ENCODE measurements at places on chromosomes 1 and 21.

- no peak for DNase-seq
Measured at GRCh38 chr1:248045209-248045608, 1.4 kb upstream of the OR2L3 start.

DNA sequence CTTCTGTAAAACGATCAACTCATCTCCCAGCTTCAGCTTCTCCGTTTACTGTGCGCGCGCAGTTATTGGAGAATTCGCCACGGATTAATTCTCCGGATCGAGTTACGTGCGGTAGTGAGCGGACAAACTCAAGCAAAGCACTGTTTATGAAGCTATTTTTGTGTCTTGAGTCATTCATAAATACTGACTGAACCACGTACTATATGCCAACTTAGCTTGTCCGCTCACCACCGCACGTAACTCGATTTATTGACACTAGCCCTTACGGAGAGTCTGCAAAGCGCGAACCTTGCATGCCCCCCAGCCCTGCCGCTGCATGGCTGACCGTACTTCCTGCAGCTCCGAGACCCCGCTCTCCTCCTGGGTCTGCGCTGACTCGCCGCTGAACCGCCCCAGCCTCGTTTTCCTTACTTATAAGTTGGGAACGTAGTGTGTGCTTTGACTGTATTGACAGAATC, 773 bp downstream of the CHD1L start:
- no peak for DNase-seq

- DNase-seq, result no peak
Measured at GRCh38 chr1:192707978-192708547, 72.1 kb downstream of the RGS13 start.

- DNase-seq, result no peak
Measured at GRCh38 chr21:43303275-43304178, 123.4 kb downstream of the SIK1 start.

GRCh38 chr1:54310439-54311328, 95.5 kb downstream of the SSBP3 start:
- no peak for DNase-seq

- no peak for DNase-seq
Measured at GRCh38 chr1:110210604-110211495, 736 bp downstream of the KCNC4 start.

DNA sequence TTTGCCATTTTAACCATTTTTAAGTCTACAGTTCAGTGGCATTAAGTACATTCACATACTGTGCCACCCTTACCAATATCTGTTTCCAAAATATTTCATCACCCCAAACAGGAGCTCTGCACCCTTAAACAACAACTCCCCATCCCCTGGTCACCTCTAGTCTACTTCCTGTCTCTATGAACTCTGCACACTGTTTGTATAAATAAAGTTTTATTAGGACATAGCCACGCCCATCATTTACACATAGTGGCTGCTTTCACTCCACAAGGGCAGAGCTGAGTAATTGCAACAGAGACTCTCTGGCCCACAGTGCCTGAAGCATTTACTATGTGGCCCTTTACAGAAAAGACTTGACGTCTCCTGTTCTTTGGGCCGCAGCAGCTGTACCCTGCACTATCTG, 30.1 kb downstream of the KCNAB2 start:
- no peak for DNase-seq

DNA sequence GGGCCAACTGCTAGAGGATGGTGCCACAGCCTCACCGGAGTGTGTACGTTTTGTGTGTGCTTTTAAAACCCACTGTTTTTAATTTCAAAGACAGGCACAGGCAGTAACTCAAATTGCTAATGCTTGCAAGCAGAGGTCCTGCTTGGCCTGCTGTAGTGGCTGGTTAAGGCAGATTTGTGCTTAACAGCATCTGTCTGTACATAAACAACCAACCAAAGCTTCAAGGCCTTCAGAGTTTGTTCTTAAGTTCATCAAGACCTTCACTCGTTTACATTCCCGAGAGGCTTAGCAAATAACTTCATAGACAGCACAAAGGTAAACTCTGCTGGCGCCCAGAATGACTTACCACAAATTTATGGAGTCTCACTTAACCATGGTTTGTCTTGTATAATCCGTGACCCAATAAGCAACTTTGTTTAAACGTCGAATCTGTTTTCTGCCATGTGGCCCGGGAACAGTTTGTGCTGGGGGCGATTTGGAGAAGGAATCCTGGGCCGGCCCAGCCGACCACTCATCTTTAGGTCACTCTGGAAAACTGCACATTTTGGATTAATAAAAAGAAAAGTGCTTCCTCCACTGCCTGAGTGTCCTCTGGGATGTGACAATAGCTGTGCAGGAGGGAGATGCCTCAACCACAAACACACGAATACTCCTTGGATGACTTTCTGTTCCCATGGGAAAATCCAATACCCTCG, 58.1 kb downstream of the CAPZB start:
- DNase-seq, result no peak

DNA sequence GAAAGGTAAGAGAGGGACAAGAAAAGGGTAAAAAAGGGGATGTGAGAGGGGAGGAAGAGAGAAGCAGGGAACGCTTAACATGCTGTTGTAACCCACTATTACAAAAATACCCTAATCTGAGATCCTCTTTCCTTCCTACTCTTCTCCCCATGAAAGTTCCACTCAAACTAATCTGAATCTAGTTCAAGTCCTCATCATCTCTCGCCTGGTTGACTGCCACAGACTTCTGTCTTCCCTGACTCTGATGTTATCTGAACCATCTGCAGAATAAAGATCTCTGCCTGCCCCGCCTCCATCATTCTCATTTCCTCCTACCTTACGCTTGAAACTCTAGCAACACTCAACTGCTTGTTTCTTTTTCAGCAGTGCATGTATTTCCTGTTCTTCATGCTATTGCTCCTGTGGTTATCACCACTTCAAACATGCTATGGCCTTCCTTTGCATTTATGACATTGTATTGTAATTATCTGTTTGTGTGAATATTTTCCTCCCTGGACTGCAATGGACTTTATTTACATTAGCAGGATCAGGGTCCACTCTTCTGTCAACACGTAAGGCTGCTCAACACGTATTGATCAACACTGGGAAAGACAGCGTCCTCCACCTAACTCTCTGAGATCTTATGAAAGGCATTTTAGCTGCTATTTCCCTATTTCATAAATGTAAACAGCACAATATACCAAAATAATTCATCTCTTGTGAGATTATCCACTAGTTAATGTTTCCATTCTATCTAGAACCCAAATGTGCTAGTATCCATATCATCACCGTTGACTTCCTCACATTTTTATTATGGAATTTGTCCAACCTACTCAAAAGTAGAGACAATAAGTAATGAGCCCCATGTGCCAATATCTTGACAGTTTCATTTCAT, 215.5 kb upstream of the USP25 start:
- no peak for DNase-seq

- DNase-seq, result no peak
Measured at GRCh38 chr21:16455526-16455925, 725.7 kb downstream of the USP25 start.

DNA sequence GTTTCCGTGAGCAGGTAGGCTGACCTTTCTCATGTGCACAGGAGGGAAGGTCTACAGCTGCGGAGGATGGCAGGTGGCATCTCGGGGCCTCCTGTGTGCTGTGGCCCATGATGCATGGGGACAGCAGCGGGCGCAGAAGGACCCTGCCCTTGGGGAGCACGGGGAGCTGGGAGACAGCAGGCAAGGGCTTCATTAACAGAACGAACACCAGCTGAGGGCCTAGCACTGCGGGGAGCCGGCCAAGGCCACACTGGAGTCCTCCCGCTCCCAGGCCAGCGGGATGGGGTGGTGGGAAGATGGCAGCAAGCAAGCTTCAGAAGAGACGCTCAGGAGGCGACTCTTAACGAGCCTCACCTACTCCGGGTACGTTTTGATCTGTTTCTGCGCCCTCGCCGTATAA, 66.6 kb downstream of the SCCPDH start:
- DNase-seq, result no peak

GRCh38 chr1:169360415-169360814, 7.2 kb downstream of the NME7 start:
- no peak for DNase-seq

- no peak for DNase-seq
Measured at GRCh38 chr1:200073286-200073637, 45.8 kb downstream of the NR5A2 start.

GRCh38 chr21:33249331-33250002, 16.7 kb upstream of the IL10RB start:
- no peak for DNase-seq

- no peak for DNase-seq
Measured at GRCh38 chr1:203318229-203318517, 12.9 kb downstream of the BTG2 start.

DNA sequence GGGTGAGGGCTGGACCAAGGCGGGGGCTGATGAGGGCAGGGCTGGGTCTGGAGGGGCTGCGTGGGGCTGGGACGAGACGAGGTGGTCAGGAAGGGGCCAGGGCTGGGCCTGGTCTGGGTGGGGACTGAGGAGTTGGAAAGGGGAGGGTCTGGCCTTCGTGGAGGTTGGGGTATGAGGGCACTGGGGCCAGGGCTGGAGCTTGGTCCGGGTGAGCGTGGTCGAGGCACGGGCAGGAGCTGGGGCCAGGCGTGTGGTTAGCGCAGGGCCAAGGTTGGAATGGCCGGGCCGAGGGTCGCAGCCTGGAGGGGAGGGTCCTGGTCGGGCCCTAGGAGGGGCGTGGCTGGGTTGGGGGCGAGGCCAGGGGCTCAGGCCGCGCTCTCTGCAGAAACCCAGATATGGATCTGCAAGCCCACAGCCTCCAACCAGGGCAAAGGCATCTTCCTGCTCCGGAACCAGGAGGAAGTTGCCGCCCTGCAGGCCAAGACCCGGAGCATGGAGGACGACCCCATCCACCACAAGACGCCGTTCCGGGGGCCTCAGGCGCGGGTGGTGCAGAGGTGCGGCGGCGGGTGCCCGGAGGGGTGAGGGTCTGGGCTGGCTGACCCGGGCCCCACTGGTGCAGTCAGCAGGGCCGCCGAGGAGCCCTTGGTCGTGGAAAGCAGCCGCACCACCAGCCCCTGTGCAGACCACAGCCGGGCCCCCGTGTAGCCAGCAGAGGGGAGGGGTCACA, 9.0 kb downstream of the TTLL10 start:
- no peak for DNase-seq

DNA sequence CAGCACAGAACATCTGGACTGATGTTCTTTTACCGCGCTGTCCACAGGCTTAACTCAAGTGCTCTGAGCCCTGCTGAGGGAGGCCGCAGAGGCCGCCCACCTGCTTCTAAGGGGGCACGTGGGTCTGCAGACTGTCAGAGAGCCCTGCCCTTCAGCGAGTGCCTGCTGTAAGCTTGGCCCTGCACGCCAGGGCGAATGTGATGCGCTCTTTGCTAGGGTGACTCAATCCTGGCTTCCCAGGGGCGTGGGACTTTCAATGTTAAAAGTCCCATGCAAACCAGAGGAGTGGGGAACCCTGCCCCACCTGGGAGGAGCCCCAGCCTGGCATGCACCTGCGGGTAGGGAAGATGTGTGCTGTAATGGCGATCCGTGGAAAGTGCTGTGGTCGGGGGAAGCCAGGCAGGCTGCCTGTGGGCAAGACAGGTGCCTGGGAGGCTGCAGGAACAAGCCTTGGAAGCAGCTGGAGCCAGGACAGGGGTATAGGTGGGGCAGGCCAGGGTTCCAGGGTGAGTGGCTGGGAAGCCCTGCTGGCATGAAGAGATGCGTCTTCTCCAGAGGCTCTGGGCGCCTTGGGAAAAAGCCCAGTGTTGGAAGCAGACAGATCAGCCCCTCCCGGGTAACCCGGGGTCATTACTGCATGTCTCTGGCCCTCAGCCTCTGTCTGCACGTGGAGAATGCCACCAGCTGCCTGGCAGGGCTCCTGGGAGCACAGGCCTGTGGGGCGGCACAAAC, 594 bp upstream of the PANK4 start:
- no peak for DNase-seq

- no peak for DNase-seq
Measured at GRCh38 chr1:199667089-199667488, 360.4 kb upstream of the NR5A2 start.

DNA sequence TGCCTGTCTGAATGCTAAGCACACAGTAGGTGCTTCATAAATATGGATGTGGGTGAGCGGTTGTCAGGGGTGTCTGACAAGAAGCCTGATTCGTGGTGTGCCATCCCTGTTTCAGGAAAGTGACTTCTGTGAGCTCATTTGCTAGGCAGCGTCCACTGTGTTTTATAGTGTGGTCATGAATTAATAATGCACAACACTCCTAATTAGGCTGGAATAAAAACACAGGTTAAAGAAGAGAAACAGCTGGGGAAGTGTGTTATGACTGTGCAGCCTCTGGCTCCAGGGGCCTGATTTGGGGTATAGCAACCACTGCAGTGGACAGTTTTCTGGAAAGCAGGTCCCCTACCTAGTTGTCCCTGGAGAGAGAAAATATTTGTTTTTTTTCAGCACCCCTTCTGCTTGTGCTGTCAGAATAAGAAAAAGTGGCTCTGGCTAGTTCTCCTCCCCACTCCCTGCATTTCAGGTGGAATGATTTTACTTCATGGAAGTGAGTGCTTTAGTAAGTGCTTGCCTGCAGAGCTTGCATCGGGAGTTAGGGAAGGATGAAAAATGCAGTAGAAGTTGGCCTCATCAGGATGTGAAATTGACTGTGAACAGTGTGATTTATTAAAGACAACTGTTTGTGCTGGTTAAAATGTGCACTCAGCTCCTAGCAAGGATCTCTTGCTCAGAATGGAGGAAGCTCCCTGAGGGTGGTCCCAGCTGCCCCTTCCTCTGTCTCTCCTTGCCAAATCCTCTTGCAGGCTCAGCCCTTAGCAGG, 333.8 kb downstream of the HHAT start:
- no peak for DNase-seq

DNA sequence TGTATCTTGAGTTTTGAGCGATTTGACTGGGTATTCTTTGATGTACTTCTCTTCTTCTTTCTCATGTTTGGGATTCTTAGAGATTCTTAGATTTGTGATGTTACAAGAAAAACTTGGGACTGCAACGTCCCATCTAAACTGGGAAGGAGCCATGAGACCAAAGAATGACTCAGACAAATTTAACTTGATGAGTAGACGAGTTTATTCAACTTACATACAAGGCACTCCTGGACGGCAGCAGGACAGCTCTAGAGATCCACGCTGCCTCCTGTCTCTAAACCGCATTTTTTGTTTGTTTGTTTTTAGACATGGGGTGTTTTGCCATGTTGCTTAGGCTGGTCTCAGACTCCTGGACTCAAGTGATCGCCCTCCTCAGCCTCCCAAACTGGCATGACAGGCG, 137.1 kb downstream of the PIK3R3 start:
- DNase-seq, result no peak

- no peak for DNase-seq
Measured at GRCh38 chr1:36420409-36420808, 22.7 kb upstream of the LSM10 start.

- no peak for DNase-seq
Measured at GRCh38 chr1:50268049-50268448, 155.2 kb downstream of the DMRTA2 start.

GRCh38 chr1:217590598-217590997, 40.3 kb downstream of the GPATCH2 start:
- DNase-seq, result no peak

DNA sequence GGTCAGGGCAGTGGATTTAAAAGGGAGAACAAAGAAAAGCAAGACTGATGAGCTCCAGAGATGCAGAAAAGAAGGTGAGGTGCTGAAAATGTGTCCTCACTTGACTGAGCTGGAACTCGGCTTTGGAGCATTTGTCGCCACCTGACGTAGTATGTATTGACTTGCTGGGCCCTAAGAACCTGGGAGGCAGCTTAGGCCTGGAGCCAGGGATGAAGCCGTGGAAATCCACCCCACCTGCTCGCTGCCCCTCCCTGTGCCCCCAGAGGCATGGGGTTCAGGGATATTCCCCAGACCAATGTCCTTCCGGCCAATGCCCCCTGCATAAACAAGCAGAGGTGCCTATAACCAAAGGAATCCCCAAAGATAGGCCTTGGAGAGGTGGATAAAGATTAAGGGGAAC, 14.3 kb downstream of the MRAP start:
- no peak for DNase-seq

- DNase-seq, result no peak
Measured at GRCh38 chr1:4027492-4028138, 127.5 kb upstream of the C1orf174 start.

All from fibroblast of skin of left quadriceps (primary cell).